ENCODE measurements at places on chromosomes 7 and 10.
A peak's percentile ranks its signal among the peaks of the same experiment; 100 is the strongest.

DNA sequence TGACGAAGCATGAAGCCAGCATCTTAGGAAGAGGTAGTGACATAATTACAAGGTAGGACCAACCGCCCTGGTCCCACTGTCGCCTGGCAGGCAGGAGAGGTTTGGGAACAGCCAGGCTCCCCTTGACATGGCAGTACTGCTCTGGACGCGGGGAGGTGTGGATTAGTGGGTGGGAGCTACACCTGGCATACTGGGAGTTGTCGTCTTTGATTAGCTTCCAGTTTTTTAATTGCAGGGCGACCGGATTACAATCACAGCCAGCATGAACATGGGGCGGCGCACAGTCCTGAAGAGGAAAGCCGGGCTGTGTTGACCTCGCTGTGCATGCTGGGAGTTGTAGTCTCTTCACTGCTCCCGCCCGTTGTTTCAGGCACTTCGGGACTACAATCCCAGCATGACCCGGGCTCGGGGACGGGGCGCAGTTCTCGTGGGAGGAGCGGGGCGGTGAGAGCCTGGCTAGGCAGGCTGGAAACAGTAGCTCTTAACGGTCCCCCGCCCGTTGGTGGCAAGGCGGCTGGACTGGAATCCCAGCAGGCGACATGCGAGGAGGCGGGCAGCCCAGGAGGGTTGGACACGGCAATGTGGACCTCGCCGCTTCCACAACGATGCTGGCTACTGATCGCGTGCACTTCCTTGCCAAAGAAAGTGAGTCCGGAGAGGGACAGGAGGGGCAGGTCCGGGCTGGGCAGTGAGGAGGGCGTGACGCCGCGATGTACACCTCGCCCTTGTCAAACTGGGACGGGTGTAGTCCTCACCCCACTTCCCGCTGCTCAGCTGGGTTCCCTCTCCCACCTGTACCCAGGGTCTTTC, 98.0 kb upstream of the ZNF722 start:
- DNase-seq, result peak; percentile 82

- DNase-seq, result no peak
Measured at GRCh38 chr10:69649786-69650550, 19.9 kb downstream of the FAM241B start.

DNA sequence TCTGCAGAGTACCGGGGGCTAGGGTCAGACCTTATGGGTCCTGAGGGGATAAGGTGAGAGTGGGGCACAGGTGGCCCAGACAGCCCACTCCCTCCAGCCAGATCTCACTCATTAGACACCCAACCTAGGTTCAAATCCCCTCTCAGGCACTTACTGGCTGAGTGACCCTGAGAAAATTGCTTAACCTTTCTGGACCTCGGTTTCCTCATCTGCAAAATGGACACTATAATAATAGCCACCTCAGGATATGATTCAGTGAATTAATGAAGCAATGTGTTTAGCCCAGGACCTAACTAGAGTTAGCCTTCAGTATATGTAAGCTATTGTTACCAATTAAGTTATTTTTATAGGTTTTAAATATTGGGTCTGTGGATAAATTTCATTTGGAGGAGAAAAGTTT, 122.6 kb downstream of the RGS10 start:
- DNase-seq, result no peak

DNA sequence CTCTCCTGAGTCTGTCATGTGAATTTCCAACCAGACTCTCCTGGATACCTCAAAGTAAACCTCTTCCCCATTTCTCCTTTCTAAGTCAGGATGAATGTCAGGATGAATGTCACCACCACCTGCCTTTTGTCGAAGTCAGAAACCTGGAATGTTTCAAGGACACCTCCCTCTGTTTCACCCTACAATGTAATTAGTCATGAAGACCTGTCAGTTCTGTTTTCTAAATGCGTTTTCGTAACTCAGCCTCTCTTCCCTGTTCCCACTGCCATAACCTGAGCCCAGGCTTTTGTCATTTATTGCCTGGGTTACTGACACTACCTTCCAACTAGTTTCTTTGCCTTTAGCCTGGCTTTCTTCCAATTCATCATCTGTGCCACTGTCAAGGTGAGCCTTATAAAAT, 5.5 kb upstream of the STN1 start:
- DNase-seq, result no peak

DNA sequence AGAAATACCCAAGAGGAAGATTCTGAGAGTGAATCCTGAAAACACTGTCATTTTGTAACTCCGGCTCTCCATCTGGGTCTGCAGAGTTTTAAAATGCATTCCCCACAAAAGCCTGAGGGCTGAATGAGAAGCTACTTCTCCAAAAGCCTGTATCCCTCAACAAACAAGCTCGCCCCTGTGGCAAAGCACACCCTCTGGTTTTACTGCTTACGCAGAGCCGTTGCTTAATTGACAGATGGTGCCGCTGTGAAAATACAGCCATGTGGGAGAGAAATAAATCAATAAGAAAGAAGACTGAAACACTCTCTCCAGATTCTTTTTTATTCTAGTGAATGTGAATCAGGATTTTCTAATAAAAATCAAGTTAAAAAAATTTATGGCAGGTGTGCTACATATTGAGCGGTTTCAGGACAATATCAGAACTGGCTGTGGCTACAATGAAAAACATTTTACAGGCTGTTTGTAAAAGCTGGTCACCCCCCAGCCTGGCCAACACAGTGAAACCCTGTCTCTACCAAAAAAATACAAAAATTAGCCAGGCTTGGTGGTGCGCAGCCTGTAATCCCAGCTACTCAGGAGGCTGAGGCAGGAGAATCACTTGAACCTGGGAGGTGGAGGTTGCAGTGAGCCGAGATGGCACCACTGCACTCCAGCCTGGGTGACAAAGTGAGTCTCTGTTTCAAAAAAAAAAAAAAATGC, 32.5 kb downstream of the C7orf33 start:
- DNase-seq, result no peak

- DNase-seq, result no peak
Measured at GRCh38 chr7:28739826-28740225, 218.3 kb downstream of the TRIL start.

DNA sequence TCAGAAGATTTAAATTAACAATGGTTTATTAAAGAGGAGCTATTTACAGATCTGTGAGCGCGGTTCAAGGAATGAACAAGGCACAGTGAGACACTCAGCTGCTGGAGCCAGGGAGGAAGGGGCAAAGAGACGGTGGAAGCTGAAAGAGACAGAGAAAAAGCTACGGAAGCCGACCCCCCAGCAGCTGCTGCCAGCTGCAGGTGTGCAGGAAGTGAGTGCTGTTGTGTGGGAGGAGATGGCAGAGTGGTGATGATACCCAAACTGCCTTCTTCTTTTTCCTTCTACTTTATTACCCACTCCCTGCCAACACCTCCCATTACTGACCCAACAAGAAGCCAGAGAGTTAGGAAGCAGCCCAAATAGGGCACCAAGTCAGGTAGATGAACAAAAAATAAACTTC, 41.9 kb upstream of the MBL2 start:
- no peak for DNase-seq

GRCh38 chr10:76447578-76447977, 1016.2 kb downstream of the LRMDA start:
- no peak for DNase-seq

DNA sequence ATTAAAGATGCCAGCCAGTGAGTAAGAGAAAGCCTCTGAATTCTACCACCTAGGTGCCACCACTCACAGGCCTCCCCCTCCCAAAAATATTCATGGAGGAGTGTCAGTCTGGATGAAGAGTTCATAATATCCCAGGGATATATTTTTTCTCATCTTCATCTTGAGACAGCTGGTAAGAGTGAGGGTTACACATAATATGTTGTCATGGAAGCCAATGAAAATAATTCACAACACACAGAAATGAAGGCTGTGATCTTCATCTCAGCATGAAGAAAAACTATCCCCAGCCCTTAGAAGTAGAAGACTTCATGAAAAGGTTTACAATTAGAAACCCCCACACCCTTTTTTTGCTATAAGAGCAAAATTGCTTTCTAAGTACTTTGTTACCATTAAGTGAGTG, 175.6 kb downstream of the DNAH11 start:
- DNase-seq, result no peak

DNA sequence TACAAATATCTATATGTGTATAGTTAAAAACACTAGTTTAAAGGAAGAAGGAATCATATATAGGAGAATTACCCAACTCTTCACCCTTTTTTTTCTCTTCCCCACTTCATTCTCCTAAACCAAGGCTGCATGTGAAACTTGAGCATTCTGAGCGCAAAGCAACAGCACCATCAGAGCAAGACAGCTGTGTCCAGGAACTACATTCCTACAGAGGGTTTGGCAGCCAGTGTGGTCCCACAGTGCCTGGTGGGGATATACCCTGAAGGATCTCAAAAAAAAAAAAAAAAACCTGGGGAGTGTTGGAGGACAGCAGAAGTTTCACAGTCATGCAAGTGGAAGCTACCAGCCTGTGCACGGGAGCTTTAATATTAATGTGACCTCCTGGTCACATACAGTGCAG, 310.4 kb downstream of the CTNNA3 start:
- DNase-seq, result no peak

GRCh38 chr7:130937016-130937415, 203.0 kb upstream of the KLF14 start:
- DNase-seq, result no peak

GRCh38 chr7:39676346-39676745, 53.0 kb downstream of the RALA start:
- no peak for DNase-seq

DNA sequence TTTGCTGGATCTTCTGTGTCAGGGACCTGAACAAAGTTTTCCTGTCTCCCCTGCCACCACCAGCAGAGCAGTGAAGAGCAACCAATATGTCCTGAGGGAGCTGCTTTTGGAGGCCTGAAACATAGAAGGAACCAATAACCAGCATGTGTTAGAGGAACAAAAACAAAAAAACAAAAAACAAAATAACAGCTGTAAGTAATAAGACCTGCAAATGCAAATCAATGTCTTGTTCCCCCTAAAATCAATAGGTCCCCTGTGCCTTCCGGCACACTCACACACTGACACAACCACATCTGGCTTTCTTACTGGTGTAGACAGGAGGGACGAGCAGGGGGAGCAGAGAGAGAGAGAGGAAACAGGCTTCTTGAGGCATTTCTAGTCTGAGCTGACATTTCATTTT, 94.1 kb downstream of the NRG3 start:
- no peak for DNase-seq

DNA sequence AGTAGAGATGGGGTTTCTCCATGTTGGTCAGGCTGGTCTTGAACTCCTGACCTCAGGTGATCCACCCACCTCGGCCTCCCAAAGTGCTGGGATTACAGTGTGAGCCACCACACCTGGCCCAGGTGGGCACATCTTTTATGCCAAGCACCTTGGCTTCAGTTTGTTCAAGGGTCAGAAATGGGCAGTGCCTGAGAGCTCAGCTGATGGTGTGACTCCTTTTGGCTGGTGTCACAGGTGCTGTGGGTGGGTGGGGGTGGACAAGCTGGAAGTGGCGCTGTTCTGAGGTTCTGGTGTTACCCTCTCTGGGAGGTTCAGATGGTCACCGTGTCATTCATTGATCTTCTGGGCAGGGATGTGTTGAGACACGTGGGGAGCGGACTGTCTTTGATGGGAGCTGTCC, 11.5 kb downstream of the ADCY1 start:
- no peak for DNase-seq

DNA sequence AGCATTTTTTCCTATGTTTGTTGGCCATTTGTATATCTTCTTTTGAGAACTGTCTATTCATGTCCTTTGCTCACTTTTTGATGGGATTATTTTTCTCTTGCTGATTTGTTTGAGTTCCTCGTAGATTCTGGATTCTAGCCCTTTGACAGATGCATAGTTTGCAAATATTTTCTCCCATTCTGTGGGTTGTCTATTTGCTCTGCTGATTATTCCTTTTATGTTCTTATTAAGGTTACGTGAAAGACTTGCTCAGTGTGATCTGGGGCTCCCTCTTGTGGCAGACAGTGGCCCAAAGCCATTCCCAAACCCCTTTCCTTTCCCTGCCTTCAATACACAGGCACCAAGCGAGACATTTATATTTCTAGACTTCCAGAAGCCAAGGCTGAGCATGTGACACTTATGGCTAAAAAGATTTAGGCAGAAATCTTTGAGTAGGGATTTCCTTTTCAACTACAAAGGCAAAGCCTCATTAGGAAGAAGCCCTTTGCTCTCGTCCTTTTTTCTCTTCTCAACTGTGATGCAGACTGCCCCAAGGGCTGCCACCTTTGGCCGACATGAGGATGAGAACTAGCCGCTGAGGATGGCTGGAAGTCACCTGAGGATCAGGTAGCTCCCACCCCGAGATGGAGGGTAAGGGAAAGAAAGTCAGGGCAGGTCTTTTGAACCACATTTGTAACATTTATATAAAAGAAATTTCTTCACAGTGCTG, 23.6 kb downstream of the ST8SIA6 start:
- DNase-seq, result peak; percentile 59

- no peak for DNase-seq
Measured at GRCh38 chr10:12628964-12629766, 279.8 kb downstream of the CAMK1D start.

DNA sequence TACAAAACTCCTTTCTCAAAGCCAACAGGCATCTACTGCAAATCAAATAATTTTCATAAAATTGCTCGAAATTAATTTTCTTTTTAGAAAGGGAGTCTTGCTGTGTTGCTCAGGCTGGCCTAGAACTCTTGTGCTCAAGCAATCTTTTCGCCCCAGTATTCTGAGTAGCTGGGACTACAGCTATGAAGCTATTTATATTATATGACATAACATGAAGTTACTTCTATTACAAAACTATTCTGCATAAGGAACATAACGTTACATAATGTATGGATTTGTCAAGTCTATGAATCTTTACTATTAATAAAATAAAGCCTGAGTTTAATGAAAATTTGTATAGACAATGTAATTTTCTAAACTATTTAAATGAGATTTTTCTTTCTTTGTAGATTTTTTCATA, 415.0 kb downstream of the PARD3 start:
- no peak for DNase-seq

- no peak for DNase-seq
Measured at GRCh38 chr10:121556455-121556854, 41.8 kb downstream of the FGFR2 start.

DNA sequence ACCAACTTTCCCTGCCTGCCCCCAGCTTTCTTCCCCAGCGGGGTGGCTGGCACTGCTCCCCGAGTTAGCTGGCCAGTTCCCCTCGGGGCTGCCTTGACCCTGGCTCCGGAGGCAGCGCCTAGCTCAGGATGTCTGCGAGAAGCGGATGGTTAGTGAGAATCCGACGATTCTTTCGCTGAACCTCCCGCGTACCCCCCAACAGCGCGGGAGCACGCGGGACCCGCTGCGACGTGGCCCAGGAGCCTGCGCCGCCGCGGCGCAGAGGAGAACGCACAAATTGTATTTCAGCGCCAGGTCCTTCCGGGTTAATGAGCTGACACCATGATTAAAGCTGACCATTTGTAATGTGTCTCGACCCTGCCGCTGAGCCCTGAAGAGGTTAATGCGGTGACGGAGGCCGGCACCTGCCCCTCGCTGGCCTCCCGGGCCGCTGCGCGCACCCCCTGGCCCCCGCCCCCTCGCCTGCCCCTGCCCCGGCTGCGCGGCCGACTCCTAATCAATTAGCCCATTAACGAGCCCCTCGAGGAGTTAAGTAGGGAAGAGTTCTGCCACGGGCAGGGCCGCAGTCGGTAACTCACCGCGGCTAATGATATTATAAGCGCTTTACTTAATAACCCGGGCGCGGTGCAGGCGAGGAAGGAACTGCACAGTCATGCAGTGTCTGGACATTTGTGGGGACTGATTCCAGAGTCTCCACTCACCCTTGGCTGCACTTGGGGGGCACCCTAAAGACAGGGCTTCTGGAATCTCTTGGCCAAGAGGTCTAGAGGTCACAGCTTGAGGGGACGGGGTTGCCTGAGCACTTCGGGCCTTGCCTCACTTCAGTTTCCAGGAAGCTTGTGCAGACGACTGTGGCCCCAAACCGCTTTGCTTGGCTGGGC, 1.7 kb upstream of the HMX2 start:
- DNase-seq, result no peak

- DNase-seq, result no peak
Measured at GRCh38 chr7:7596176-7596575, 29.5 kb downstream of the MIOS start.
